ENCODE measurements at places on chromosomes 5 and 9. TPM values are rescaled to one million over a fixed set of nuclear protein-coding genes. Genes with fewer than 3 reads are reported as not detected.

DNA sequence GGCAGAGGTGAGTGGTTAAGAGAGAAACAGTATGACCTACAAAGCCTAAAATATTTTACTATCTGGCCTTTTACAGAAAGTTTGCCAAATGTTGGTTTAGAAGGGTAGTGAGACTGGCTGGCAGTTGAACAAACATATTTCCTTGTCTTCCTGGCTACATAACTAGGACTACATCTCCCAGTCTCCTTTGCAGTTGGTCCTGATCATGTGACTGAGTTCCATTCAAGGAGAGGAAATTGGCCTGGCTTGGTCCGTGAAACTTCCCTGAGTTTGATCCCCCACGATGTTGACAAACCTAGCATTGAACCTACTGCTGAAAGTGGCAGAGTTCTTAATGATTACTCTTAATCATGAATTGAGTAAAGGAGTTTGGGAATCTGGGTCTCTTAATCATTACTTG is 280.8 kb downstream of the SLIT3 start:
- no peak overlapping the region for H3K27ac ChIP-seq
- H3K4me1 ChIP-seq: no peaks in the 10 kb centered on the region
- no peaks in the 10 kb centered on the region for H3K27me3 ChIP-seq
- no peaks in the 10 kb centered on the region for H3K36me3 ChIP-seq
- DNase-seq: no peak

DNA sequence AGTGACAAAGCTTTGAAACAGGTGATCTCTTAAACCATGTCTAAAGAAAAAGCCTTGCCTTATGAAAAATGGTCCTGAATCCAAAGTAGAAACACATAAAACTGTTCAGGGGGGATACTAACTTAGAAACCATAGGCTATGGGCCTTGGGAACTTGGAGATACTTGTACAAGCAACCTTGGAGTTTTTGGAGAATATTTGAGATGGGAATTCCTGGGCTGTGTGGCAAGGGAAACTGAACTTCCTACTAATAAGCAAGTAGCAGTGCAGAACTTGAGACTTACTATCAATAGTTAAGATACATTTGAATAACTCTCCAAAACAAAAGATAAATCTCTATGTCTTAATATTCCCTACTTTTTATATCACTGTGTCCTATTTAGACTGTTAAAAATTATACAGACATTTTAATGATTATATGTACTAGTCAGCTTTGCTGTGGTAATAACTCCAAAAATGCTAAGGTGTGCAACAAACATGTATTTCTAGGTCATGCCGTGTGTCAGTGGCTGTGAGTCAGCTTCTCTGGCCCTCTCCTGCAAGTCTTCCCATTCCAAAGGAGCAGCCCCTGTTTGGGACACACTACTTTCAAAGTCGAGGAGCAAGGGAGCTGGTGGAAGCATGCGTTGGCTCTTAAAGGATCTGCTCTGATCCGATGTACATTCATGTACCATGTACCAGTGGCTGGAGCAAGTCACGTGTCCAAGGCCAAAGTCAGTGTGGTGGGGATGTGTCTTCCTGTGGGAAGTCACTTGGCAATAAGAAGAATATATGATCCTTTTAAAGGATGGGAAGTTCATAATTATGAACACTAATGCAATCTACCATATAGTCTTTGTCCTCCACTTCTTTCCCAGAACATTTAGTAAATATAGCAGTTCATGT is 39.6 kb downstream of the SNX30 start:
- no peaks in the 10 kb centered on the region for H3K36me3 ChIP-seq
- no peak for DNase-seq
- no peaks in the 10 kb centered on the region for H3K27me3 ChIP-seq
- no peak overlapping the region for H3K27ac ChIP-seq
- H3K4me1 ChIP-seq: no peaks in the 10 kb centered on the region

GNAQ gene
- total RNA-seq: 47.7 TPM

- no peaks in the 10 kb centered on the region for H3K4me1 ChIP-seq
- no peaks in the 10 kb centered on the region for H3K27me3 ChIP-seq
- no peaks in the 10 kb centered on the region for H3K36me3 ChIP-seq
- no peak overlapping the region for H3K4me3 ChIP-seq
These were observed 103.6 kb downstream of the HSPA4 start for GRCh38 chr5:133155326-133155969.

- no peak overlapping the region for H3K27ac ChIP-seq
- H3K4me3 ChIP-seq: no peak overlapping the region
- no peak for DNase-seq
- no peaks in the 10 kb centered on the region for H3K36me3 ChIP-seq
These were observed 126.5 kb upstream of the PAM start for GRCh38 chr5:102628441-102629175.

- DNase-seq: no peak
- H3K36me3 ChIP-seq: no peaks in the 10 kb centered on the region
- no peak overlapping the region for H3K4me3 ChIP-seq
- H3K27ac ChIP-seq: no peak overlapping the region
These were observed 301.8 kb upstream of the CDH6 start for GRCh38 chr5:30891660-30892059.

COL23A1 gene
- 0.22 TPM for total RNA-seq

DND1 gene
- total RNA-seq: 3.3 TPM
